Ureter (tissue), 1 donor: ENCODE measurements at places on chromosomes 7 and 10. TPM values are rescaled to one million over a fixed set of nuclear protein-coding genes. Genes with fewer than 3 reads are reported as not detected.

DNA sequence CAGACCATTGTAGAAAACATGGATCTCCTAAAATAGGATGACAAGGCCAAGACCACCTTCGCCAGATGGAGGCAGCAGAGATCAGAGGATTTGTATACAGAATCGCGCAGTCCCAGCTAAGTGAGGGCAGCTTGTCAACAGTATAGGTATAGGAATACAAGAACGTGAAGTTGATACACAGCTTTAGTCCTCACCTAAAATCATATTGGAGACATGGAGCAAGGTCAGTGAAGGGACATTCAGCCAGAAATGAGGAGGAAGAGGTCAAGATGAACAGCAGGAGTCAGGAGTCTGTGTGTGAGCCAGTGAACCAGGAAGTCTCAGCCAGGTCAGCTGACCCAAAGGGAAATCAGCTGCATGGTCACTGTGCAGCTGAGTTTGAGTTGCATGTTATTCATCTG is 263.4 kb upstream of the PRKCQ start:
- DNase-seq: no peak

DNA sequence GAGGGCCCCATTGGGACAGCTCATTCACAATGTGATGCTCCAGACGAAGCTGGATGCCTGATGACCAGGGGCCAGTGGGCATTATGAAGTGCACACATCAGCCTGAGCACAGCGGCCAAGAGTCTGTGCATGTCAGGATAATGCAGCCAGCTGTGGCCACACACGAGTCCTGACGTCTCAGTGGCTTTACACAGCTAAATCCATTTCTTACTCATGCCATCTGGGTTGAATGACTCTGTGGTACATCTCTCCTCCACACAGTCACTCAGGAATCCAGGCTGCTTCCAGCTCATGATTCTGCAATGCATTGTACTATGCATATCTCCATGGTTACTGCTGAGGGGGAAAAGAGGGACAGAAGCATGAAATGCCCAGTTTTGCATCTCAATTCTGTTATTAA is 123.6 kb downstream of the PRLHR start:
- no peak for DNase-seq

GRCh38 chr7:157442456-157442855 is 105.7 kb downstream of the DNAJB6 start:
- no peak for DNase-seq

The TAS2R39 gene
- total RNA-seq: not detected

The CPA2 gene
- total RNA-seq: not detected

GRCh38 chr7:129522971-129523340 is 20.6 kb downstream of the SMKR1 start:
- no peak for DNase-seq

DNA sequence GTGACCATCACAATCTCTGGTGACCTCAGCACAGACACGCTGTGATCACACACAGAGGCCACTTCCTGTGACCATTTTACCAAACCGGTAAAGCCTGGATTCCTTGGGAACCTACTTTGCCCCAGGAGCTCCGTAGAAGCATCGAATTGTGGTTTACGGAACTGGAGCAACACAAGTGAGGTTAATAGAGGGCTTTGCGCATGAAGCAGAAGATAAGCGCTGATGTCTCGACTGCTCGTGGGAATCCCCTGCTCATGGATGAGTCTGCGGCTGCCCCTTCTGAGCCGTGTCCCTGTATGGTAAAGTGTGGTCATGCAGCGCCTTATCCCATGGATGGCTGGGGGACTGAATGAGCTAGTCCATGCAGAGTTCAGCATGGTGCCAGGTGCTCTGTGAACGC is 53.6 kb downstream of the VIPR2 start:
- no peak for DNase-seq

The FAM13C gene
- 26.6 TPM for total RNA-seq

- no peak for DNase-seq
Observed at GRCh38 chr7:139675127-139676125, 102.4 kb downstream of the HIPK2 start.

- DNase-seq: no peak
Observed at GRCh38 chr7:106305732-106306131, 20.9 kb upstream of the NAMPT start.

- no peak for DNase-seq
Observed at GRCh38 chr10:31999070-31999660, 57.1 kb downstream of the KIF5B start.

The PILRB gene
- total RNA-seq: 94.1 TPM

DNA sequence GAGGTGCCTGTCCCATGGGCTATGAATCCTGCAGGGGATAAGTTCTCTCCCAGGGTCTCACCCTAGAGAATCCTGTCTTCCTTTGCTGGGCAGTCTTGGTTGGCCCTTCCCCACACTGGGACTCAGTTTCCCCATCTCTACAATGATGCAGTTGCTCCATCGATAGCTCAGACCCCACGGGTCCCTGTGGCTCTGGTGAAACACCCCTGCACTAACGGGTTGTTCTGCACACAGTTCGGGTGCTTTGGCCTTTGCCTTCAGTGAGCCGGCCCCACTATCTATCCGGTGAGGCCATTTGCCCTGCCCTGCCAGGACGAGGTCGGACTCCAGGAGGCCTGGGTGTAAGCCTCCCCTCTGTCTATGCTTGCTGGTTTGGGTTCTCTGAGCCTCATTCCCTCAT is 76.5 kb upstream of the PCBD1 start:
- DNase-seq: no peak

DNA sequence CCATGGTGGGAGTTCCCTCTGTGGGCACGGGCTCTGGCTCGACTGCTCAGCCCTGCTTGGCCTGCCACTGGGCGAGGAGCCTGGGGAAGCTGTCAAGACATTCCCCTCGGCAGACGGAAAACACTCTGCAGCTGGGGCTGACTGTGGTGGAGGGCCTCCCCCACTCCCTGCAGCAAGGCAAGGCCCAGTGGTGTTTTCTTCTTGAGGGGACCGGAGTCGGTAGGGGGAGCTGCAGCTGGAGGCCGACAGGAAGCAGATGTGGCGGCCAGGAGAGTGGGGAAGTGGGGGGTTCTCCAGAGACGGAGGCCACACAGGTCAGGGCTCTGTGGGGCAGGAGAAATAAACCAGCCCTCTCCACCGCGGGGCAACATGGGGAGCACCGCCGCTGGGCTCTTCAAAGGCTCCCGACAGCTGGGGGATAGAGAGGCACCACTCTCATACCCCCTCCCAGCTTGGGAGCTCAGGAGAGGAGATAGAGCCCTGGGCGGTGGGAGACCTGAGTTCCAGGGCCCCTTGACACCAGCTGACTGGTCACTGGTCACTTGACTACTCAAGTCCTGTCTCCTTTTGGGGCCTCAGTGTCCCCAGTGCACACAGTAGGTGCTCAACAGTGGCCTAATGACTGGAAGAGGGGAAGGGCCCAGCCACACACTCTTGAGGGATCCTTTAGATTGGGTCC is 43.4 kb downstream of the PPIF start:
- DNase-seq: peak; percentile 44

DNA sequence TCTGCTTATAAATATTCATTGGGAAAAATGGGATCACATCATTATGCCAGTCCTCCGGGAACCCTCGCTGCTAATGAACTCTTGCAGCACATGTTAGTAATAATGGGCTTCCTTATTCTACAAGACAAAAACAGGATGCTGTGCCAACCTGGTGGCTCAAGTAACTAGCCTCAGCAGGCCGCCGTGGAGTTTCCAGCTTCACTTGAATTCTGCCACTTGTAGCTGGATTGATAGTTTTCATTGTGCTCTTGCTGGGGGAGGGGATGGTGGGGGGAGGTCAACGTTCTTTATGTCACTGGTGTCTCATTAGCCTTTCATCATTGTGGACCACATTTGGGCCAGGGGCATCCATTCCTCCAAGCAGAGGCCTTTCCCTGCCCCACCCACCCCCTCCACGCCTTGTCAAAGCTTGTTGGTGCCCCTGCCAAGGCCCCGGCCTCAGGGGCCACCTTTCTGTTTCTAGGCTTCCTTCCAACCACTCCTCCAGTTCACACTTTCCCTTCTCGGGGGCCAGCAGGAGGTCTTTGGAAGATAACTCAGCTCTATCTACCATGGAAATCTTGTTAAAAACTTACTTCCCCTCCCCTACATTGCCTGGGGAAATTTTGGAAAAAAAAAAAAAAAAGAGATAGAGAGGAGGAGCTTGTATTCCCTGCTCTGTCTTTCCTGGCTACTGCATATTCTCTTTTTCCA is 153.9 kb downstream of the BMPER start:
- DNase-seq: no peak

DNA sequence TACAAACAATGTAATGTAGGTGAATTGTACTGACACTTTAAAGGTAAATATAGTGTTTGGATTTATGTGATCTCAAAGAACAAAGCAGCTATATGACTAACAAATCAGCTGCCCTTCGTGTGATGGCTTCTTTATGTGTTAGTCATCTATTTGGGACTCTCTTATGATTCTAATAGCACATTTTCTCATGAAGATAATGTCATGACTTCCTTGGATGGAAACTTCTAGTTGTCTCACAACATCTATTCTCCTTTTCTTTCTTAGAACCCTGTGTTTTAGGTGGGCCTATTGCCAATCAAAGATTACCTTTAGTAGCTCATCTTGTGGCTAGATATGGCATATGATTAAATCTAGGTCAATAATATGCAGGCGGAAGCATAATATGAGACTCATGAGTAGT is 45.0 kb downstream of the TMEM106B start:
- DNase-seq: no peak

The TUBAL3 gene
- total RNA-seq: not detected

DNA sequence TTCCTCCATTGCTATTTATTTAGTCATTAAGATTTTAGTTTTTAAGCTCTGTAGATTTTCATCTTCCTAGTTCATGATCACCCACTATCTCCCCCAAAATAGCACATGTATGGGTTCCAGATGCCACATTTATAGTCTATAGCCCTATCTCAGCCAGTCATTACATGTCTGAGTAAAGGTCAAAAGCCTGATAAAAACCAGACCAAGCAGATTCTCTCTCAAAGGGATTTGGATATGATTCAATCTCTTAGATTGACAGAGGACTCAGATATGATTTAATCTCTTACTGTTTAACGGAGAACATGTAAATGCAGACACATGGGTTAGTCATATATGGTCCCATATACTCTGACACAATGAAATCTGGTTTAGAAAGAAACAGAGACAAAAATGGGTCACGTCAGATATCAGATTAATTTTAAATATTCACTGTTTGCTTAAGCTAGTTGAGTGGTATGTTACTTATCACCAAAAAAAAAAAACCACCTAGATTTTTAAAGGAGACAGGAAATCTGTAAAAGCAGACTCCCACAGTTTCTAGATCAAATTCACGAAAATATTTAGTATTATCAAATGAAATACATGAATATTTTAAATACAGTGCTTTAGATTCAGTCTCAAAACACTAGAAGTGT is 107.0 kb upstream of the LRRN3 start:
- DNase-seq: no peak

The SEM1 gene
- 50.3 TPM for total RNA-seq

GRCh38 chr7:98168904-98169621 is 42.2 kb upstream of the BHLHA15 start:
- no peak for DNase-seq

- DNase-seq: no peak
Observed at GRCh38 chr7:41938371-41938770, 235.5 kb upstream of the INHBA start.

DNA sequence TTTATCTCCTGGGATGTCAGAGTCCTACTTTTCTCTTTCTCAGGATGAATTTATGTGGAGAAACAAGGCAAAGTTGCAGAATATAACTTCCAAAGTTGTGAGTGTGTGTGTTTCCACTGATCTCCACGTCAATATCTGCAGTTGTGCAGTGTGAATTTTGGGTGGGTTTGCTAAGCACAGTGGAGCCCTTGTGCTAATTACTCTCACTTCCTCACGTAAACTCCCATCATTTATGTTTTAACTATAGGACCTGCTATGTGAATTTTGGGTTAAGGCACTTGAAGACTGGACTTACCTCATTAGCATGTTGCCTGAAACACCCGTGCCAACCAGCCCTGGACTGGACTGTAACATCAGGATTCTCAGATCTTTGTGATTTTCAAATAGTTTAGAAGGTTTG is 51.9 kb upstream of the NPVF start:
- no peak for DNase-seq

GRCh38 chr7:51278797-51279196 is 37.8 kb downstream of the COBL start:
- no peak for DNase-seq

GRCh38 chr7:77765906-77766800 is 32.1 kb downstream of the TMEM60 start:
- DNase-seq: no peak

The TTYH3 gene
- 32.3 TPM for total RNA-seq

The SORBS1 gene
- total RNA-seq: 347 TPM

The CNNM1 gene
- 1.1 TPM for total RNA-seq

The C7orf57 gene
- total RNA-seq: 0.42 TPM

DNA sequence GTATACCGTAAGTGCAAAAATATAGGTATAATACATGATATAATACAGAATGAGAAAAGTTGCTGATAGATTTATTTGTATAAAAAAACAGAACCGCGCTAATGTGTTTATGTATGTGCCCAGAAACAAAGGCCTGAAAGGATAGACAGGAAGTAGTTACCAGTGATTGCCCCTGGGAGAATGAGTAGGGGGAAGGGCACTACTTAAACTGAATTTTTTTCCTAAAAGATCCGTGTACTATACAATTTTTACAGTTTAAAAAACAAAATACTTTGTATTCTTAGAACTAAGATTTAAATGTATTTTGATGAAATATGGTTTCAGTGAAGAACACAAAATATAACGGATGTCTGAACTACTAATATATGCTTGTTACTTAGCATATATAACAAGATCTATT is 2.9 kb downstream of the IPMK start:
- DNase-seq: no peak

The GPR141 gene
- 0.81 TPM for total RNA-seq

GRCh38 chr7:74093671-74094223 is 10.1 kb downstream of the LIMK1 start:
- DNase-seq: no peak

The FAM25C gene
- total RNA-seq: not detected

DNA sequence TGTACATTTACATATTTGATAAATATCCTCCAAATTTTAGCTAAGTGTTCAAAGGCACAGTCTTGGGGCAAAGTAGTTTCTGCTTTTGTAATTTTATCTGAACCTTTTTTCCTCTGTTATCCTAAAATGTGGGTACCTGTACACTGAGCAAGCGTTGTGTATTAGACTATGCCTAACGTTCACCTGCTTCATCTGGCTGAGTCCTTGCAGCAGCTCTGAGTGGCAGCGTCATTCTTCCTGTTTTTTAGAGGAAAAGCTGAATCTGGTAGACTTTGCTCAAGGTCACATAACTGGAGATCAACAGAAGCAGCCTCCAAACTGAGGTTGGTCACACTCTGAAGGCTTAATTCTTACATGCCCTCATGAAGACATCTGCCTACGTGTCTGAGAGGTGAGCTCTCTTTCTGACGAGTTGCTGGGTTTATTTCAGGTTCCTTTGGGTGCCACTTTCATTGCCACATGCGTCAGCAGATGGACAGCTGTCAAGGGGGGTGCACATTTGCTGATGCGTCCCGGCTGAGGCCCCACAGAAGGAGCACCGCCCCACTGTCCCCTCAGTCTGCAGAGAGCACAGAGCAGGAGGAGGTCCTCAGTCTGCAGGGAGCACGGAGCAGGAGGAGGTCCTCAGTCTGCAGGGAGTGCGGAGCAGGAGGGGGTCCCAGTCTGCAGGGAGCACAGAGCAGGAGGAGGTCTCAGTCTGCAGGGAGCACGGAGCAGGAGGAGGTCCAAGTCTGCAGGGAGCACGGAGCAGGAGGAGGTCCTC is 406.5 kb upstream of the SHH start:
- peak; percentile 8 for DNase-seq
